ENCODE measurements at places on chromosomes 2 and 18.

GRCh38 chr2:28406276-28407096 lies 13.8 kb downstream of the FOSL2 start:
- H3K27ac ChIP-seq: peak overlapping the region; percentile 43
- no peaks in the 10 kb centered on the region for H3K27me3 ChIP-seq
- H3K36me3 ChIP-seq: peaks cover 77% of the 10 kb centered on the region
- peak; percentile 48 for DNase-seq
- H3K4me1 ChIP-seq: peaks cover 44% of the 10 kb centered on the region
- H3K4me3 ChIP-seq: no peak overlapping the region

GRCh38 chr2:143157001-143157400 lies 27.8 kb downstream of the ARHGAP15 start:
- H3K27ac ChIP-seq: no peak overlapping the region
- no peaks in the 10 kb centered on the region for H3K27me3 ChIP-seq
- H3K4me3 ChIP-seq: no peak overlapping the region
- H3K4me1 ChIP-seq: no peaks in the 10 kb centered on the region
- no peaks in the 10 kb centered on the region for H3K36me3 ChIP-seq

- no peak overlapping the region for H3K27ac ChIP-seq
- H3K4me1 ChIP-seq: peaks cover 28% of the 10 kb centered on the region
- H3K4me3 ChIP-seq: no peak overlapping the region
Measured at GRCh38 chr2:128280901-128281321, 37.8 kb downstream of the HS6ST1 start.

DNA sequence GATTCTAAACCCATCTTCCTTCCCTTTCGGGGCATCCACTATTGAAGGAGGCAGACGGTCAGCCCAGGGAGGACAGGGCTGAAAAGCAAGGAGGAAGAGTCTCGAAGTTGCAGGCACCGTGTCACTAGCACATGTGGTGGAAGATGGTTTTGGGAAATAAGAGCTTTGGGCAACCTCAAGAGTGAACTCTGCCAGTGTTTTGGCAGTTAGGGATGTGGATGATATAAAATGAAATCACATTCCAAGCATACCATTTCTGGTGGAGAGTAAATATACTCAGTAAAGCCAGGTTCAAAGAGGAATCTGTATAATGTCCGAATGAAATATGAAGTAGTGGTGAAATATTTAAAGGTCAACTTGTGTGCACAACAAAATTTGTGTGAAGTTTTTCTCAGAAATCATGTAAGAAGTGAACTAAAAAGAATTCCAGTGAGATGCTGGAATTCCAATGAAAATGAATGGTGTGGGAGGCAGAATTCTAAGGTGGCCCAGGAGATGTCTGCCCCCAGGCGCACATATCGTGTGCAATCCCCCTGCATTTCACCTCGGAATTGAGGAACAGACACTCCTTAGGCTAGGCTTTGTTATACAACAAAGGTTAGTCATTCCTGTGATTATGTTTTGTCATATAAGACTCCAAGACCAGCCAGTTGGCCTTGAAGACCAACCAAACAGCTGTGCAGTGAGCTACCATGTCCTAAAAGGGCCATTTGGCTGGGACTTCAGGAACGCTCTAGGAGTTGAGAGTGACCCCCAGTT lies 147.1 kb downstream of the SH3BP4 start:
- H3K27ac ChIP-seq: no peak overlapping the region
- no peak for DNase-seq
- no peaks in the 10 kb centered on the region for H3K4me1 ChIP-seq
- no peaks in the 10 kb centered on the region for H3K27me3 ChIP-seq
- no peaks in the 10 kb centered on the region for H3K36me3 ChIP-seq

- DNase-seq: no peak
- H3K4me1 ChIP-seq: peaks cover 34% of the 10 kb centered on the region
- H3K27ac ChIP-seq: no peak overlapping the region
- H3K36me3 ChIP-seq: peaks cover 3% of the 10 kb centered on the region
Measured at GRCh38 chr2:227515742-227516141, 43.8 kb downstream of the AGFG1 start.

DNA sequence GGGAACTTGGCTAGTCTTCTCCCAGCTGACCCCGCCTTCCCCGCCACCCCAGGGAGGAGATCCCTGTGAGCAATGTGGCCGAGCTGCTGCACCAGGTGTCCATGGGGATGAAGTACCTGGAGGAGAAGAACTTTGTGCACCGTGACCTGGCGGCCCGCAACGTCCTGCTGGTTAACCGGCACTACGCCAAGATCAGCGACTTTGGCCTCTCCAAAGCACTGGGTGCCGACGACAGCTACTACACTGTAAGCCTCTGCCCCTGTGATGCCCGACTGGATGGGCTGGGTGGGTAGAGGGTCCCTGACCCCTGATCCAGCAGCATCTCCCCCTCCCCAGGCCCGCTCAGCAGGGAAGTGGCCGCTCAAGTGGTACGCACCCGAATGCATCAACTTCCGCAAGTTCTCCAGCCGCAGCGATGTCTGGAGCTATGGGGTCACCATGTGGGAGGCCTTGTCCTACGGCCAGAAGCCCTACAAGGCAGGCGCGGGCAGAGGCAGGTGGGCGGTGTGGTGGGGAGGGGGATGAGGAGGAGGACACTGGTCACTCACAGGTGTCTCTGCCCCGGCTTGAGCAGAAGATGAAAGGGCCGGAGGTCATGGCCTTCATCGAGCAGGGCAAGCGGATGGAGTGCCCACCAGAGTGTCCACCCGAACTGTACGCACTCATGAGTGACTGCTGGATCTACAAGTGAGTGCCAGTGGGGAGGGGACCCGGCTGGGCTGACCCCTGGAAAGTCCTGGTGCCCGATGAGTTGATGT lies 24.2 kb downstream of the ZAP70 start:
- no peaks in the 10 kb centered on the region for H3K36me3 ChIP-seq
- peak; percentile 15 for DNase-seq
- peaks cover 10% of the 10 kb centered on the region for H3K4me1 ChIP-seq
- no peak overlapping the region for H3K4me3 ChIP-seq

- DNase-seq: no peak
- H3K4me1 ChIP-seq: no peaks in the 10 kb centered on the region
- H3K27ac ChIP-seq: no peak overlapping the region
- H3K4me3 ChIP-seq: no peak overlapping the region
- no peaks in the 10 kb centered on the region for H3K27me3 ChIP-seq
Measured at GRCh38 chr18:72986103-72986502, 118.3 kb upstream of the NETO1 start.

DNA sequence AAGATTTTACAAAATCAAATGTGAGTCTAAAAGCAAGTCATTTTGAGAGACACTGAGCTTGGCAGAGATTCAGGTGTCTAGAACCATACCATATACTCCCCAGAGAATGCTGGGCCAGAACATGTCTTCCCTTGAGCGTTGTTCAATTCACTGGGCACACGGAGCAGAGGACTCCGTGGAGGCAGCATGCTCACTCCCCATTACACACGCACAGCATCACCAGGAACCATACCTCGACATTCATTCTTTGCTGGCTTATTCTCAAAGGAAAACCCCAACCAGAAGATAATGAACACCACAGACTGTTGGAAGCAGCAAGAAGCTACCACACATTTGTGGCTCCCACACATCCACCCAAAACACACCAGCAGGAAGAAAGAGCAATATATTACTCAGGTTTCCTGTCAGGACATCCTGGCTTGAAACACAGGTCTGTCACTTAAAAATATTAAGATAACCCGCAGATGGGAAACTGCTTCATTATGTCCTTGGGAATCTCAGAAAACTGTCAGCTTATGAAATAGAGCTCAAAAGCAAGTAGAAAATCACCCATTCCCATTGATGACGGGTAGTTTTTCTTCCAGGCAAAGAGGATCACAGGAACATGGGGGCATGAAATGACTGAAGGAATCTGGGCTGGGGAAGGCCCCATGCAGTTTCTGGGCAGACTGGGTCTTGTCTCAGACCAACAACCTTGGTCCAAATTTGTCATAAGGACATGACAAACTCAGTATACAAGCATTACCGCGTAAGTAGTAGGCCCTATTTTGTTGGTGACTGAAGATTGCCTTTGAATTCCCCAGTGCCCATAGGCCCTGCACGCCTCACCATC lies 46.4 kb downstream of the PCBP1 start:
- no peak overlapping the region for H3K4me3 ChIP-seq
- no peaks in the 10 kb centered on the region for H3K27me3 ChIP-seq
- H3K36me3 ChIP-seq: no peaks in the 10 kb centered on the region
- peak overlapping the region; percentile 92 for H3K27ac ChIP-seq
- DNase-seq: no peak
- peaks cover 30% of the 10 kb centered on the region for H3K4me1 ChIP-seq

Data from heart left ventricle (tissue), 16 donors.